Sciatic nerve (tissue), 2 donors: ENCODE measurements at places on chromosomes 12 and 14. TPM values are rescaled to one million over a fixed set of nuclear protein-coding genes. Genes with fewer than 3 reads are reported as not detected.

DNA sequence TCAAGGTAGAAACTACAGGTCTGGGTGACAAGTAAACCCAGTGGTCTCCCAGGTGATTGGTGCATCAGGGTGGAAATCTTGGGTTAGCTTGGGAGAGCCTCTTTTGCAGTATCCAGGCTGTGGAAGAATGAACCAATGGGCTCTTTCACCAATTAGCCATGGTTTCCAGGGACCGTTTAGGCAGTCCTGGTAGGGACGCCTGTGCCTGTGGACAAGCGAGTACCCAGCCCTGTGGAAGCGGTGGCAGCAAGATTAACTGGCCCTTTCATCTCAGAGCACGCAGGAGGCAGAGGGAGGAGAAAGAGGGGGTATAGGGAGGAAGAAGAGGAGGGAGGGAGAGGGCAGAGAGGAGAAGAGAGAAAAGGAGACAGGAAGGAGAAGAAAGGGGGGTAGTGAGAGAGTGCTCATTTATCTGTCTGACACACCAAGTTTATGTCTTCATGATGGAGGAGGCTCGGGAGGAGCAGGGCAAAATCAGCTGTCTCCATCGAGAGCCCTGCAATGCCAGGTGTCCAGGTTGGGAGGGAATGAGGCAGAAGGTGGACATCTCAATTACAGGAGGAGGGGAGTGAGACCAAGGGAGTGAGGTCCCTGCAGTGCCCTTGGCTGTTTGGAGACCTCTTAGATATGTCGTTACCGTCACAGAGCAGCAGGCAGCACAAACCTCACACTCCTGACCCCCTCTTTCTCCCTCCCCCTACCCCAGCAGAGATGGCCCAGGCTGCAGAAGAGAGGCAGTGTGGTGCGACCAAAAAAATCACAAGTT lies 4.6 kb upstream of the ZDHHC22 start:
- DNase-seq, result no peak

Gene PRB2
- total RNA-seq, result not detected

GRCh38 chr12:114903083-114903691 lies 219.2 kb upstream of the TBX3 start:
- no peak for DNase-seq

Gene ALDH2
- total RNA-seq, result 75.3 TPM

DNA sequence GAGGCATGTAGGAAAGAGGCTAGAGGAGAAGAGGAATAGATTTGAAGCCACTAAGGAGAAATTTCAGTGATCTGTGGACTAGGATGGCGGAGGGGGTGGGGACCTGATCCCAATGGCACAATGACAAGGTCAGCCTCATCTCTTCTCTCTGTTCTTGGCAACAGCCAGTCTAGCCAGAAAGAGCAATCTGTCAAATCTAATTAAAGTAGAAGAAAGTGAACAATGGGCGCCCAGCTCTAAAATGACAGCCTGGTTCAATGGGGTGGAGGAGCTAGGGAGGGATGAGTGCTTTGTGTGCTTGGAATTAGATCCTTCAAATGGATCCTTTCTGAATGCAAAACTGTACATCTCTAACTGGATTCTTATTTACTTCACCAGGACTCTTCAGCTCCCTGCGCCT lies 37.2 kb upstream of the TUBA1C start:
- peak; percentile 9 for DNase-seq

DNA sequence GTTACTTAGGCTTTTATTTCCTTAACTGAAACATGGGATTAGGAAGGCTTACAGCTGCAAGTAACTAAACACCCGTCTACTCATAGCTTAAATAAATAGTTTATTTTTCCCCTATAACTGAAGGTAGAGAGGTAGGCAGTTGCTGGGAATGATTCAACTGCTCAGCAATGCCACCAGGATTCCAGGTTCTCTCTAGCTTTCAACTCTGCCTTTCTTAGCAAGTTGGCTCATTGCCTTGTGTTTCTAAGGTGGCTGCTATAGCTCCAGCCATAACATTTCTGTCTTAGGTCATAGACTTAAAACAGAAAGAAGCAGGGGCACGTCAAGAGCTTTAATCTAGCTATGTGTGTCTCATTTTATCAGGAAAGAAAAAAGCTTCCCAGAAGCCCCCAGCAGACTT lies 103.7 kb upstream of the MDM1 start:
- no peak for DNase-seq

DNA sequence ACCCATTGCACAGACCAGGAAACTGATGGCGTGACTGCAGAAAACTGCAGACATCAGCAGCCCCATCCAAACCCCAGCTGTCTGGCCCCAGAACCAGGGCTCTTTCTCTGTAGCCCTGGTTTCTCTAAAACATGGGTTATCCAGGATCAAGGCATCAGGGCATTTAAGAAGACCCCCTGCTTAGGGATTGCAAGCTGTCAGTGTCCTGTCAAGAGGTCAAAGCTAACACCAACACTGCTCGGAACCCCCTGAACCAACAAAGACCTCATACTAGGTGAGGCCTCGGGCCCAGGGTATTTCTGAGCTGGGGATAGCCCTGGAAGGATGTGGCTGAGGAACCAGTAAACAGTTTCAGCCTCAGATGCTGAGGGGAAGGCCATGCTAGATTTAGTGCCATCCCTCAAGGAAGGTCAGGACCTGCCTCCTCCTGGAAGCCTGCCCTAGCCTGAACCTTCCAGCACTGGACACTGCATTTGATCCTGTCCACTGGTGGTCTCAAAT lies 39.2 kb downstream of the BCL11B start:
- DNase-seq, result no peak
